Lung microvascular endothelial cell (primary cell): ENCODE measurements at places on chromosomes 3 and 15. TPM values are rescaled to one million over a fixed set of nuclear protein-coding genes. Genes with fewer than 3 reads are reported as not detected.

Gene MUC20
- total RNA-seq, result under 0.01 TPM in 2 replicates

Gene TNFAIP8L3
- 69.1 and 112 TPM in 2 replicates for total RNA-seq

Gene CFAP100
- total RNA-seq, result not detected in 2 replicates

Gene SH3GL3
- total RNA-seq, result under 0.01 TPM in 1 of 2 replicates, not detected in the other

Gene SNTN
- total RNA-seq, result not detected in 2 replicates

DNA sequence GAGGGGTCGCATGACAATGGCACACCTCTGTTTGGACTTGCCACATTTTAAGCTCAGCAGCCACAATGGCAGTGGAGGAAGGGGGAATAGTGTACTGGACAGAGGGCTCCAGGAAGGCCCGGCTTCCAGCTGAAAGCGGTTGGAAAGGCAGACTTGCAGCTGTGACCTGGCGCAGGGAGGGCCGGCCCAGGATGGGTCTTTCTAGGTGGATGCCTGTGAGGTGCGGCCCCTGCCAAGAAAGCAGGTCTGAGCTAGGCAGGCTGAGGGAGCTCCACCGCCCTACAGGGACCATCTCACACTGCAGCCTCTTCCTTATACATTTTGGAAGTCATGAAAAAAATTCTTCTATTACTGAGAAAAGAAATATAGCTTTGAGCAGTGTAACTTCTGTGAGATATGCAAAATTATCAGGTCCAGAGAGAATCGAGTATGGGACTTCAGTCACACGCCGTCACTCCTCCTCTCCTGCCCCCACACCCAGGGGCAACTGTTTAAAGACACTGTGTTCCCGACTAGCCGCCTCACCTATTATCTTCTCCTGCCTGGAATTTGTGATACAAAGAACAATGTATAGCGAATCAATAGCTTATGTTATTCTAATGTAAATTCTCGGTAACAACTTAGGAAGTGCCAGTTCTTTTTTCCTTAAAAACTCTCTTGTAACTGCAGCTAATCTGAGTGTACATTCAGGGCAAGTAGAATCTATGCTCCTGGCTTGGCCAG is 331.0 kb downstream of the OCA2 start:
- no peak for DNase-seq

DNA sequence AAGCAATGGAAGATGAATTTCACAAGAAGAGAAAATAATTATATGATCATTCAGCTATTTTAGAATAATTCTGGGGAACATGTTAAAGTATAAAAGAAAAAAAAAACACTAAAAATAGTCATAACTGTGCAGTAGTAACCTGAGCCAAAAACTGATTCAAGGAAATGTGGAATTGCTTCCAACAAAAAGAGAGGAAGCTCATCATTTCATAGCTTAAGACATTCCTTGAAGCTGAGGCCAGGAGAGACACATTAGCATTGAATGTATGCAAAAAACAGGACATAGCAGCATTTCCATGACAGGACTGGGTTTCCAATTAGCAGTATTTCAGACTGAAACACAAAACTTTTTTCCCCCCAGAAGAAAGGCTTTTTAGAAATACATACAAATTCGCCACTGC is 27.7 kb upstream of the LRRN1 start:
- DNase-seq, result no peak

DNA sequence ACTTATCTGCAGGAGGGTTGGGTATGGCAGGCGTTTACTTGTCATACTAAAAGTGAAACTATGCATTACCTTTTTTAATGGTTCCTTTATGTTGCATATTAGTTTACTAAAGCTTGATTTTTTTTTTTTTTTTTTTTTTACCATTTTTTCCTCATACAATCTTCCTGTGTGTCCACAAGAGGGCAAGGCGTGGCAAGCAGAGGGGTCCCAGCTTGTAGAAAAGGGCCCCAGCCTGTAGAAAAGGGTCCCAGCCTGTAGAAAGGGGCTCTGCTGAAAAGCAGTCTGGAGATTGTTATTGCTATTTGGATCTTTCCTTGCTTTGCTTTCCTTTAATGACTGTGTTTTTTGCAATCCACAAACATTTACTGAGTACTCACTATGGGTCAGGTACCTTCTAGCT is 21.9 kb downstream of the MKRN2 start:
- no peak for DNase-seq
